Keratinocyte (primary cell): ENCODE measurements at places on chromosomes 12 and 14. TPM values are rescaled to one million over a fixed set of nuclear protein-coding genes. Genes with fewer than 3 reads are reported as not detected.

- H3K27me3 ChIP-seq: no peaks in the 10 kb centered on the region
- no peak overlapping the region for H3K27ac ChIP-seq
- H3K4me3 ChIP-seq: no peak overlapping the region
- H3K36me3 ChIP-seq: no peaks in the 10 kb centered on the region
- no peak for DNase-seq
Observed at GRCh38 chr14:30158299-30158698, 230.7 kb upstream of the PRKD1 start.

DNA sequence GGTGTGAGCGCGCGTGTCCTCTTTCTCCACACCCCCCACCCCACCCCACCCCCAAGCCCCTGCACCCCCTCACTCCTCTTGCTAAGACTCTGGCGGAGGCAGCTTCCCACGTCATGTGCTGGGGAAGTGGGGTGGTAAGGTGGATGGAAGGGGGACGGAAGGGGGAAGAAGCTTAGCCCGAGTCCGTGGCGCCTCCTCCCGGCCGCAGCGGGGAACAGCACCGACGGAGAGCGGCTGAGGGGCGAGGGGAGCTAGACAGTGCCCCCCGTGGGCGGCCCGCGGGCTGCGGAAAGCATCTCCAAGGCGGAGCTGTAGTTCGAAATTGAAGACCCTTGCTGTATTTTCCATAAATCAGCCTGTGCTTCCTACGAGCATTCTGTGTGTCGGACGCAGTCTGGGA is 588 bp upstream of the GRIN2B start:
- no peak overlapping the region for H3K27ac ChIP-seq
- H3K4me1 ChIP-seq: peaks cover 7% of the 10 kb centered on the region
- DNase-seq: no peak
- peaks cover 46% of the 10 kb centered on the region for H3K27me3 ChIP-seq

DNA sequence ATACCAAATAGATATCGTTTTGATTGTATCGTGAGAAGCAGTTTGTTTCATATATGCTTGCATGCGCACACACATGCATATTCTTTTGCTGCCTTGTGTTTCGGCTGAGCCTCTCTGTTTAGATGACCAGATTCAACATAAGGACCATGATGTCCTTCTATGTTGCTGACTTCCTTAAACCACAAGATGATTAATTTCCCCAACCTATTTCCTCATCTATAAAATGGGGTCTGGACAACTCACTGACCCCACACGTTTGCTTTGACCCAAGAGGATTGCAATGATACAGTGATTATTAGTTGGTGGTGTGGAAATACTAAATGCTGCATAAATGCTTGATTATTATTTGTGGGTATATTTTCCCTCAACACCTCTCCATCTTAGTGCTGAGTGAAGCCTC is 16.8 kb upstream of the FOS start:
- H3K27me3 ChIP-seq: no peaks in the 10 kb centered on the region
- H3K4me1 ChIP-seq: peaks cover 44% of the 10 kb centered on the region
- H3K36me3 ChIP-seq: no peaks in the 10 kb centered on the region

DNA sequence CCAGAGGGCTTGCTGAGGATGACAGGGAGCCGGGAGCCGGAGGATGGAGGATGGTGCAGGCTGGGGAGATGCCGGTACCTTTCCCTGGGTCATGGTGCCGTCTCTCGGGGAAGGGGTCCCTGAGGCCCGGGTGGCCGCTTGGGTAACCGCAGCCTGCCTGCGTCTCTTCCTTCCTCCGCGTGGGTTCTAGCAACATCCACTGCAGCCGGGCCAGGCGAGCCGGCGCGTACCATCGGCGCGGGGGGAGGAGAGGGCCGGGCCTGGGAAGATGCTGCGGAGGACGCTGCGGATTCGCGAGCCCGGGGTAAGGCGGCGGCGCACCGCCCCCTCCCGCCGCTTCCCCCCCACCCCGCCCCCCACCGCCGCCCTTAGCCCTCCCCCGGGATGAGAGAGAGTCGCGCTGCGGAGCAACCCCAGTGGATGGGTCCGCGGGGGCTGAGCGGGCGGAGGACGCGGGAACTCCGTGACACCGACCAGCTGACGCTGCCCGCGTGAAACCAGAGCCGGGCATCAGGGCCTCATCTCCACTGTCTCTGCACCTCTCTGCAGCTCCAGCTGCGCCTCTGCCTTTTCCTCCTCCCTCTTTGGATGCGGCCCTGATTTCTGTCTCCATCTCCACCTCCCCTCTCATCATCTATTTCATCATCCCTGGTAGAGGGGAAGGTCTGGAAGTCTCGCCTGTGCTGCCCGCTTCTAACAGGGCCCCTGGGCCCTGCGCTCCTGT is at the start of gene FAIM2:
TSS of gene FAIM2 (minus strand) at position 201 of the 724 bp plus-strand sequence. CDS start at position 93, 108 bp downstream.
- no peak for DNase-seq
- H3K27ac ChIP-seq: no peak within 1 kb of the TSS
- peaks cover 52% of the 10 kb centered on the region for H3K27me3 ChIP-seq
- peak within 1 kb of the TSS; percentile 33 for H3K4me3 ChIP-seq

DNA sequence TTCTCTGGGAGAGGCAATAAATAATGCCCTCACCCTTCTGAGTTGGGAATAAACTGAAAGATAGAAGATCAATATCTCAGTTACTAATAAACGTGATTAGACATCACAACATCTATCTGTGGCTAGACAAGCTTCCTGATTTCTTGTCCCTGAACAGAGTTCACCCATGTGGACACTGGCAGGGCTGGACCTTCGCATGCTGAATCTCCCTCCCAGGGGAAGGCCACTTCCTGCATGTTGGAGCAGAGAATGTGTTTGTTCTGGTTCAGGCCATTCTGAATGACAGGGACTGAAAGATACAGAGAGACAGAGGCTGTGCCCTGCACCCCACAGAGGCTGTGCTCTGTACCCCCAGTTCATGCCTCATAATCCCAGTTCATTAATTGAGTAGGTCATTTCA is 132.6 kb downstream of the SLC38A1 start:
- H3K27me3 ChIP-seq: no peaks in the 10 kb centered on the region
- H3K36me3 ChIP-seq: no peaks in the 10 kb centered on the region
- DNase-seq: no peak
- H3K27ac ChIP-seq: no peak overlapping the region
- no peak overlapping the region for H3K4me3 ChIP-seq

DNA sequence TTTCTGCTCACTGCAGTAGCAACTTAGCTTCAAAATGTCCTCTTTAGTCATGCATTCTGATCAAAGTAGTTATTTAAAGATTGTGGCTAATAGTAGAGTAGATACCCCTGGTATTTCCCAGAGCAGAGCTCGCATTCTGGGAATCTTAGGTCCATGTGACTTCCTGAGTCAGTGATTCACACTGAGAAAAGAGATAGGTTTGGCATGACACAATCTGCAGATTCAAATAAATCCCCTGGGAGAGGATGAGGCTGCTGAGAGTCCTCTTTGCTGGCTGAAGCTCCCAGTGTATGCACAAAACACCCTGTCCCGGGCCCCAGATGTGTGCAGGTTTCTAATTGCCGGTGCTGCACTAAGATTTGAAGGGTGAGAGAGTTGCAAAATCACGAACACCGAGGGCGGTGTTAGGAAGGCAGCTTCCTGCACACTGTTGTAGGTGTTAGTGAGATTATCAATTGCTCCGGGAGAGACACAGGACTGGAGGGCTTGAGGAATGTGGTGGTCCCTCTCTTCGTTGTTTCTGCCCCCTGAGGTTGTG is 233.2 kb downstream of the NRXN3 start:
- no peaks in the 10 kb centered on the region for H3K4me1 ChIP-seq
- H3K27me3 ChIP-seq: peaks cover 8% of the 10 kb centered on the region
- H3K4me3 ChIP-seq: no peak overlapping the region
- no peaks in the 10 kb centered on the region for H3K36me3 ChIP-seq

DNA sequence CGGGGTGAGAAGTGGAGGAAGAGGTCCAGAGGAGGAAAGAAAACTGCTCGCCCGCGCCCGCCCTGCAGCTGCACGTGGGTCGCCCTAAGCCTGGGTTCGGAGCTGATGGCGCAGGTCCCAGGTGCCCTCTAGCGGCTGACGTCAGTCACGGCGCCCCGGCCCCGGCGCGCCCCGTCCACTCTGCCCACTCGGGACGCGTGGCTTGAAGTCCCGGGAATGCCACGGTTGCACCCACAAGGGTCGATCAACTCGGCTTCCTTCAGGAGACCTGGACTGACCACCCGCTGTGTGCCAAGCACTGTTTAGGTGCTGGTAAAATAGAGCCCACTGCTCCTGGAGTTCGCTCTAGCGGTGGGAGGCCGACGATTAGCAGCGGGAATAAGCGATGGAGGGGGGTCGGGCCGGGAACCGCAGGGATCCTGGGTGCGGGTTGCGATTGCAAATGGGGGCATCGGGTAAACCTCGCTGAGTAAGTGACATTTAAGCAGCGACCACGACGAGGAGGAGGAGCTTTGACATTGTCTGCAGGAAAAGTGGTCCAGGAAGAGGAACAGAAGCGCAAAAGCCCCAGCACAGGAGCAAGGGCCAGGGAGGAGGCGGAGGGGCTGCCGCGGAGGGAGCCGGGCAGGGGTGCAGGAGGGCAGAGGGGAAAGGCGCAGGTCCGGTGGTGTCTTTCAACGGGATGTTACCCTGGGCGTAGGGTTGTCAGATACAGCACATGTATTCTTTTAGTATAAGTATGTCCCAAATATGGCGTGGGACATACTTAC is 5.1 kb upstream of the ZNF839 start:
- peak overlapping the region; percentile 74 for H3K4me3 ChIP-seq
- H3K4me1 ChIP-seq: peaks cover 37% of the 10 kb centered on the region
- peak overlapping the region; percentile 44 for H3K27ac ChIP-seq
- no peaks in the 10 kb centered on the region for H3K36me3 ChIP-seq
- no peaks in the 10 kb centered on the region for H3K27me3 ChIP-seq

The ZNF891 gene
- 0.28 to 0.79 TPM (median 0.64 TPM) in 3 replicates for polyA plus RNA-seq

The RESF1 gene
- 14.5 to 19.7 TPM (median 14.9 TPM) in 3 replicates for polyA plus RNA-seq

The GPRC5A gene
- 25.5 to 73.6 TPM (median 28.8 TPM) in 3 replicates for polyA plus RNA-seq

The PPP1R12A gene
- 23.8 to 45.2 TPM (median 42.4 TPM) in 3 replicates for polyA plus RNA-seq
